CD8-positive, alpha-beta T cell (primary cell): ENCODE measurements at places on chromosomes 13 and 19.
A peak's percentile ranks its signal among the peaks of the same experiment; 100 is the strongest.

GRCh38 chr19:49356382-49356781, 5.8 kb downstream of the TEAD2 start:
- DNase-seq, result no peak

DNA sequence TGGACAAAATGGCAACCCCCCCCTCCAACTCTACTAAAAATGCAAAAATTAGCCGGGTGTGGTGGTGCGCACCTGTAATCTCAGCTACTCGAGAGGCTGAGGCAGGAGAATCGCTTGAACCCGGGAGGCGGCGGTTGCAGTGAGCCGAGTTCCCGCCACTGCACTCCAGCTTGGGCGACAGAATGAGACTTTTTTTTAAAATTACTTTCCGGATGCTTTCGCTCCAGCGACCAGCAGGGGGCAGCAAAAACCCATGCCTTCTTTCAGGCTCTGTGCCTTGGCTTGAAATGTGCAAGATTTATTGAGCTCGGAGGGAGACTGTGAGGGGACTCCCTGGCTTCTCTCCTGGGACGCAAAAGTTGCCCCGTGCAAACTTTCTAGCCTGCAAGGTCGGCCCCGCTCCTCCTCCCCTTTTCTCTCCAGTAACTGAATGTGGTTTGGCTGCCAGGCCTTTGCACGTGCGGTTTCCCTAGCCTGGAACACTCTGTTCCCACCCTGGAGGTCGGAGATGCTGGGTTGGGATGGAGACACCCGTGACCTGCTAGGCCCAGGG, 61.4 kb upstream of the NFIC start:
- DNase-seq, result peak; percentile 67

GRCh38 chr13:81116461-81117282, 775.7 kb upstream of the SPRY2 start:
- DNase-seq, result no peak

DNA sequence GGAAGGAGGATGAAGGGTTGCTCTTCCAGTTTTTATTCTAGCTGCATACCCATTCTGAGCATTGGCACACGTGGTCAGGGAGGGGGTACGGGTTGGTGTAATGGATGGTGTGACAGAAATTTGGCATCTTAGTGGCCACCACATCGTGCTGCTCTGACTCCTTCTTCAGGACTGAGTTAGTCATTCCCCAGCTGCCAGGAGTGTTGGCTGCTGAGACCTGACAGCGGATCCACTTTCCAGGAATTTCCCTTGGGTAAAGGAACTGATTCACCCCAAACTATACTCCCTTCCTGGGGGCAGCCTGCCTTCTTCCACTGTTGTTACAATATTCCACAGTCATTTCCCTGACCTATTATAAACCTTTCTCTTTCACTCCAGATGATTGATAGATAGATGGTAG, 595.5 kb upstream of the KLHL1 start:
- no peak for DNase-seq

DNA sequence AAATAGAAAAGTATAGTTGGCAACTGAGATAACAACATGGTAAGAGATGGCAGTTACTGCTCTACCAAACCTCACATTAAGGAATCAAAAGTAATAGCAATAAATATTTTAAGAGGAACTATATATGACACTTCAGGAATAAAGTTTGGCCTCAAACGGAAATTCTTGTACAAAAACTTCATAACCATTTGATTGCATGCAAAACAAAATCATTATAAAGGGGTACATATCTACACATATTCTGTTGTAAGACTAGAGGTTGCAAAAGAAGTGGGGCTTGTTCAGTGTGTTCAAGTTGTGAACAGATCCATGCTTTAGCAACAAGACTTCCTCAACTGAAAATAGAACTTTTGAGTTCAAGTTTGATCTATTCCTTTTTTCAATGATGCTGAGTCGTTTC, 133.5 kb upstream of the MIR17HG start:
- DNase-seq, result no peak
